Activated naive CD4-positive, alpha-beta T cell (primary cell): ENCODE measurements at places on chromosomes 1 and 21.

- no peak for DNase-seq
Measured at GRCh38 chr1:70518106-70518505, 107.0 kb downstream of the CTH start.

DNA sequence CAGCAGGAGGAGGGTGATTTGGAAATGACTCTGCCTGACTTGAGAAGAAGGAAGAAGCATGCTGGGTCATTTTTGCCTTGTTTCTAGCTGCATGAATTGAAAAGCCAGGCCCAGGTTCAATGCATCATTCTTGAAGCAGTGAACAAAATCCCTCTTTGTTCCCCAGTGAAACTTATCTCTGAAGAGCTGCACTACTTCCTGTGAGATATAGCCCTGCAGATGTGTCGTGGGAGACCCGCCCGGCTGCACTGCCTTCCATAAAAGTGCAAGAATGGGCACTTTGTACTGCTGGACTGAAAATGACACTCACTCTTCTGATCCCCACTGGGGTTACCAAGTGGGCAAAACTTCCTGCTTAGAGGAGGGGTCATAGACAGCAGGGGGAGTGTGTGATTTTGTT lies 249.2 kb upstream of the NFIA start:
- DNase-seq, result no peak

DNA sequence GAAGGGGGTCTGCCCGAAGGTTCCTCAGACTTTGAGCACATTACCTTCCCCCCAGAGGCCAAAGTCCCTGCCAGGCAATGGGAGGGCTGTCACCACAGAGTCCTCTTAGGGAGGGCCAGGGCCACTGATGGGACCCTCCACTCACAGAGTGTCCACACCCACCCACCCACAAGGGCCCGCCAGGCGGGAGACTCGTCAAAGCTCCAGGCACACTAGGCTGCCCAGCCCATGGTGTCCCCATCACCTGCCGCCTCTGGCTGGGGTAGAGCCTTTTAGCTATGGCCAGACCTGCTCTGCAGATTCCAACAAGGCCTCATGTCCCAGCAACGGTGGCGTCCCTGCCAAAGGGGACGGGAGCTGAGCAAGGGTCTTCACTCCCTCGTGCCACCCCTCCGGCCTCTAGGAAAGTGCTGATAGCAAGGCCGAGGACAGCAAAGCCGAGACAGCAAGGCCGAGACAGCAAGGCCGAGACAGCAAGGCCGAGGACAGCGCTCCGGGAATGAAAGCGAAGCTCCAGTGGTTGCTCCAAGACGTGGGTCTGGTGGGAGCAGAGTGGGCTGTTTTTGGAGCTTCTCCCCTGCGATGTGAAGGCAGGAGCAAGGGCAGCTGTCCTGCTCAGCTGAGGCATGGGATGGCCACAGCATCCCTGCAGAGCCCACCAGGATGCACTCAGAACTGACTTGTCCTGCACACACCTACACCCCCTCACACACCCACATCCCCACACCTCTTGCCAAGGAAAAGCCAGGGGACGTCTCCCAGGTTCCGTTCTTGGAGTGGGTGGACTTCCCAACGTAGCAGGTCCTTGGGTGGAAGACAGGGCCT lies 123.4 kb downstream of the CRYAA start:
- no peak for DNase-seq

DNA sequence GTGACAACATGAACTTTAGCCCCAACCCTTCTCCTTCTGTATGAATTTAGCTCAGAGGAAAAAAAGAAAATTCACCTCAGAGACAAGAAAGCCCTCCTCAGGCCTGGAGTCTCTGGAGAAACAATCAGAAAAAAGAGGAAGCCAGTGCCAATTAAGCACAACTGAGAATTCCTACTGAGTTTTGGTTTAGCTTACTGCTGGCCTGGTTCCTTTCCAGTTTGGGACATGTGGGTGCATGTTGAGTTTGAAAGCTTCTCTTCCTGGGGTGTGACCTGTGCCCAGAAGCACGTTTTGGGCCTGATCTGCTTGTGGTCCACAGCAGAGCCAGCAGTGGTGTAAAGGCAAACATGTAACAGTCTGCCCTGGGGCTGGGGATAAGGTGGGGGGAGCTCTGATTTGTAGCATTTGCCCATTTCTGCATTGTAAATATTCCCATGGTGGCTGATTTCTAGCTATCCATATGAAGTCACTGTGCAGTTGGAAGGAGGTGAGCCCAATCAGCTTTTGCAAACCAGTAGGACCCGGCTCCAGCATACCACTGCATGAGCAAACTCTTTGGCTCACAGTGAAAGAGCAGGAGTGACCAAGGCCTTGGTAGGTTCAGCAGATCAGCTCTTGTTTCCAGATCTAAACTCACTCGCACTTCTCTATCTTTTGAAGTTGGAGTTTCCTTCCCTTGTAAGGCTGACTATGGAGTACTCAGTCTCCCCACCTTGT lies 4.7 kb upstream of the THEM5 start:
- no peak for DNase-seq

GRCh38 chr21:45799765-45800338 lies 156.3 kb downstream of the PCBP3 start:
- no peak for DNase-seq

DNA sequence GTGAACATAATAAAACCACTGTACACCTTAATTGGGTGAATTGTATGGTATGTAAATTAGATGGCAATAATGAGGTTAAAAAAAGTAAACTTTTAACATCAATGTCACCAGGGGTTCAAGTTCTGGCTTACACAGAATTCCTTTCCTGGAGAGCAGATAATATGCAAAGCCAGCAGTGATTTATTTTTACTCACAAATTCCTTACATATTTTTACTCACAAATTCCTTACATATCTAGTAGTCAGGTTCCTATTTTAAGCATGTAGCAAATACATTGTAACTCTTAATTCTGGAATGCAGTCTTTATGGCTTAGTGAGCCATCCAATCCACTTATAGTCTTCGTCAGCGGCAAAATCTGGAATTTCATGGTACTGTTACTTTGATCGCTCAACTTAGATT lies 1.3 kb upstream of the UBE4B start:
- no peak for DNase-seq

GRCh38 chr1:179822065-179822464 lies 55.5 kb downstream of the TOR1AIP2 start:
- no peak for DNase-seq

GRCh38 chr1:239418681-239419080 lies 32.3 kb downstream of the CHRM3 start:
- DNase-seq, result no peak

DNA sequence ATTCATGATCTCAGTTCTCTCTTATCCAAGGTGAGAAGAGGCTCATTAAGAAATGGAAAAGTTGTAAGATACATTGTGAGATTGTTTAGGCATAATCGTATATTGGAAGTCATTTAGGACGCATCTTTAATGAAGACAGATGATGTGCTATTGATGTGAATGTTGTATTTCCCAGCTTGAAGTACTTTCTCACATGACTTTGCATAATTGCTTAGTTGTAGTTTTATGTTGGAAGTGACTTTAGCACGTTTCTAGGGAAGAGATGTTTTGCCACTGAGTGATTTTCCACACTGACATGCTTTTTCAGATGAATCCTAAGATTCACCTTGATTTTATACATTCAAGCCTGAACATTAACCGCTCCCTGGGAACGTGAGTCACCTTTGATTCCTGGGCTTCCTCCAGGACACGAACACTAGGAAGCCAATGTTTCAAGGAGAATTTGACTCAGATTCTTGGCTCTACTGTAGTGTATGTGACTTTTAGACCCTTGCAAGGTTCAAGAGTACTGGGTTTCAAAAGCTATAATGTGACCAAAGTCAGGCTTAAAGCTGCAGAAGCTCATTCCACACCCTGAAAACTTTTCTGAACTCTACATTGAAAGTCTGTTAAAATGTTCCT lies 27.9 kb downstream of the ANGEL2 start:
- DNase-seq, result no peak

- no peak for DNase-seq
Measured at GRCh38 chr1:51331206-51332100, 1.1 kb upstream of the TTC39A start.

DNA sequence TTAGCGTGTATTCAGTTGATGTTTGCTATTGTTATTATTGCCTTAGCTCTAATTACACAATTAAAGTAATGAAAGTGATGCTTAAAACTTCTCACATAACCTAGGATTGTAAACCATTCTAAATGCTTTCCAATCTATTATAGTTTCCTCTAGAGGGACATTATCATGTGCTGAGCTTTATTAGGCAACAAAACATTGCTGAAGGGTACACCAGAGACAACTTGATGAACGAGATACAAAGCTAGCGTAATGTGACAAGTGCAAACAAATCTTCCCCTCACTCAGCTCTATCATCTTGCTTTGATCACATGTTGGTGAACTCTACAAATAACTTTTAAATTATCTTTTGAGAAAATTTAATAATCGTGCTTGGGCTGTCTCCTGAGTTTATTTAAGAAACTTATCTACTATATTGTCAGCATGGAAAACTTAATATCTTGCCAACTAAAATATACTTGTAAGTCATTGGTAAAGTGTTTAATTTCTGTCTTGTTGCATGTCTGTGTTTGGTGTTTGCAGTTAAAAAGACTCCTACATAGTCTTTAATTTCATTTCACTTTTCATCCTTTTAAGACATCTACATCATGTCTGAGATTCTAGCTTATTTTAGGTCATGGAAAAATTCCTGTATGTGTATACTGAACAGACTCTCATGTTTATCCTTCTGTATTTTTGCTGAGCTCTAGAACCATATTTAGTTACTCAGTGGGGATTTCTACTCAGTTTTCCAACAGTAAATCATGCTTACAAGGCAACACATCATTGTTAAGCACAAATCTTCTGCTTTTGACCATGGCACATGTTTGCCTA lies 104.2 kb upstream of the ADAMTS5 start:
- no peak for DNase-seq

DNA sequence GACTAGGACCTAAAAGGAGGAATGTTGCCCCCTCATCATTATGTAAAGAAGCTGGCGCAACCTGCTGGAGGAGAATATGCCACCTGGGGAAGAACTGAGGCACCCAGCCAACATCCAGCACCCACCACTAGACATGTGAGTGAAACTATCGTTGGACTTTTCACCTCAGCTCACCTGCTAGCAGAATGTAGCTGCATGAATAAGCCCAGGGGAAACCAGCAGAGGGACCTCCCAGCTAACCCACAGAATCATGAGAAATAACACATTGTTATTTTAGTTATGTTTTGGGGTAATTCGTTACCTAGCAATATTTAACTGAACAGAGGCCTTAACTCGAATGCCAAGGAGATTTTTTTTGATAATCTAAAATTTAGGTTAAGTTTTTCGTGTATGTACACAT lies 542.5 kb upstream of the DAB1 start:
- no peak for DNase-seq

- DNase-seq, result no peak
Measured at GRCh38 chr21:41168391-41169257, 664 bp downstream of the BACE2 start.

GRCh38 chr1:153470707-153471106 lies 10.3 kb upstream of the S100A7 start:
- DNase-seq, result no peak

- DNase-seq, result no peak
Measured at GRCh38 chr1:205068457-205069040, 15.7 kb downstream of the TMEM81 start.

- DNase-seq, result no peak
Measured at GRCh38 chr1:71417421-71417820, 336.6 kb upstream of the ZRANB2 start.

- no peak for DNase-seq
Measured at GRCh38 chr1:75745276-75745675, 20.8 kb downstream of the ACADM start.

GRCh38 chr1:179001451-179001850 lies 24.2 kb upstream of the FAM20B start:
- DNase-seq, result no peak

GRCh38 chr1:43509740-43510375 lies 20.8 kb upstream of the PTPRF start:
- no peak for DNase-seq

DNA sequence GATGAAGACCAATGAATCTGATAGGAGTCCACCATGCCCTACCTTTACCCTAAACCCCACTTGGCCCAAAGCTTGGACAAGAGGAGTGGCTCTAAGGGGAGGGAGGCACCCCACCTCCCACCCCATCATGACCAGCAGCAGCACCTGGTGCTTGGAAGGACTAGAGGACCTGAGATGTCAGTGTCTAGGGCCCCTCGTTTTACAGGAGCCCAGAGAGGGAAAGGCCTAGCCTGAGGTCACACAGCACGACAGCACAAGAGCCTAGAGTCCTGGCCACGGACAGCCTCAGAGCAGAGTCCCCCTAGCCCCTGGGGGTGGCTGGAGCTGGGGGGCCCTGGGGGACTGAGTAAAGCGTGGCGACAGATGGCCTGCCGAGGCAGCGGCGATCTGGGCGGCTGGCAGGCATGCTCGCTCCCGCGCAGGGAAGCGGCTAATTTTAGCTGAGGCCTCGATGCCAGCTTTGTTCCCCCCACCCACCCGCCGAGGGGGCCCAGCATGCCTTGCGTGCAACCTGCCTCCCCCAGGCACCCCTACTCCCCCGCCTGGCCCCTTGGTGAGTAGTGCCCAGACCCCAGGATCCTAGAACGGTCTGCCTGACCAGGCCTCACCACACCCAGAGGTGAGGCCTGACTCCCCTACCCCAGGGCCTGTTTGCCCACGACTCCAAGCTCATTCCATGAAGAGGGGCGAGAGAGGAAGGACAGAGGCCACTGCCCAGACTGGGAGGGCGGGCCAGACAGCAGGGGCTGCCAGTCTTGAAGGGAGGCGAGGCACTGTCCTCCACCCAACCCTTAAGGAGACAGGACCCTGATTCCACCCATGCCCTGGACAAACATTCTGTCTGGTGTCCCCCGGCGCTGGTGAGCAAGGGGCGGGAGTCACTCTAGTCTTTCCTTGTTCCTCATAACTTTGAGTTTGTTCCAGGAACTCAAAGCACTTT lies 39.0 kb downstream of the AHDC1 start:
- no peak for DNase-seq

GRCh38 chr1:59266180-59266926 lies 30.5 kb upstream of the FGGY start:
- DNase-seq, result no peak

DNA sequence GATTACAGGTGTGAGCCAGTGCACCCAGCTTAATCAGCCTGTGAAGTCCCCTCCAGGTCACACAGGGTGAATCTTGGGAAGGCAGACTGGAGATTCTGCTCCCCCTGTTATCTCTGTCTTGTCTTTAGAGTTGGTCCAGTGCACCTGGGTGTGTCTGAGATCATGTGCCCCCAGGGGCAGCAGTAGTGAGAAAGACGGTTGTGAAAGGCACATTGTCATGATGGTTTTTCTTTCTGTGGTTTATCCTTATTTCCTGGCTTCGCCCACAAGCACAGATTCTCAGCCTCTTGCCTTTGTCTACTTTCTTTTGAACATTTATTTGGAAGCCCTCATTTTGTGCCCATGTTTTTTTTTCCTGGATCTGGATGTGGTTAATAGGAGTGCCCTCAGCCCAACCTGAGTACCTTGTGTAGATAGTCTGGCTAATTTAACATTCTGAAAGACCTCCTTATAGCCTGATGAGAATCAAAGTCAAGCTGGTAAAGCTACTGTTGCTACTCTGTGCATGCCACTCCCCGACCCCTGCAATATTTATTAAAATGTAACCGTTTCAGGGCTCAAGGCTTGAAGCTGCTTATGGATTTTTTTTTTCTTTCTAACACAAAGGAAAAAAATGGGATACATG lies 23.7 kb downstream of the UCK2 start:
- no peak for DNase-seq

- no peak for DNase-seq
Measured at GRCh38 chr1:82517586-82517985, 716.9 kb downstream of the ADGRL2 start.
